ENCODE measurements at places on chromosomes 16 and 17.

DNA sequence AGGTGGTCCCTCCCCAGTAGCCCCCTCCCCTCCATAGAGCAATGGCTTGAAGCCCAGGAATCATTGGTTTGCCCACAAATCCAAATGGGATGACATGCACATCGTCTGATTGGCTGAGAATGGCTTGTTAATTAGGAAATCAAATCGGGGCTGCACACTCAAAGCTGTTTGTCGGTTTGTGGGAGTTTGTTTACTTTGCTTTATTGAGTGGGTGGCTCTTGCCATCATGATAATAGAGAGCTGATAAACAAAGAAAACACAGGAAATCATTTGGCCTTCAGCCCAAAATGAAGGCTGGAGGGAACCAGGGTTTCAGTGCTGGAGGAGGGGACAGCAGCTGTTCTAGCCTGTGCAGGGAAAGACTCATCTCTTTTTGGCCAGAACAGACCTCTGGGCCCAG lies 316.3 kb downstream of the CBLN1 start:
- no peak for DNase-seq

DNA sequence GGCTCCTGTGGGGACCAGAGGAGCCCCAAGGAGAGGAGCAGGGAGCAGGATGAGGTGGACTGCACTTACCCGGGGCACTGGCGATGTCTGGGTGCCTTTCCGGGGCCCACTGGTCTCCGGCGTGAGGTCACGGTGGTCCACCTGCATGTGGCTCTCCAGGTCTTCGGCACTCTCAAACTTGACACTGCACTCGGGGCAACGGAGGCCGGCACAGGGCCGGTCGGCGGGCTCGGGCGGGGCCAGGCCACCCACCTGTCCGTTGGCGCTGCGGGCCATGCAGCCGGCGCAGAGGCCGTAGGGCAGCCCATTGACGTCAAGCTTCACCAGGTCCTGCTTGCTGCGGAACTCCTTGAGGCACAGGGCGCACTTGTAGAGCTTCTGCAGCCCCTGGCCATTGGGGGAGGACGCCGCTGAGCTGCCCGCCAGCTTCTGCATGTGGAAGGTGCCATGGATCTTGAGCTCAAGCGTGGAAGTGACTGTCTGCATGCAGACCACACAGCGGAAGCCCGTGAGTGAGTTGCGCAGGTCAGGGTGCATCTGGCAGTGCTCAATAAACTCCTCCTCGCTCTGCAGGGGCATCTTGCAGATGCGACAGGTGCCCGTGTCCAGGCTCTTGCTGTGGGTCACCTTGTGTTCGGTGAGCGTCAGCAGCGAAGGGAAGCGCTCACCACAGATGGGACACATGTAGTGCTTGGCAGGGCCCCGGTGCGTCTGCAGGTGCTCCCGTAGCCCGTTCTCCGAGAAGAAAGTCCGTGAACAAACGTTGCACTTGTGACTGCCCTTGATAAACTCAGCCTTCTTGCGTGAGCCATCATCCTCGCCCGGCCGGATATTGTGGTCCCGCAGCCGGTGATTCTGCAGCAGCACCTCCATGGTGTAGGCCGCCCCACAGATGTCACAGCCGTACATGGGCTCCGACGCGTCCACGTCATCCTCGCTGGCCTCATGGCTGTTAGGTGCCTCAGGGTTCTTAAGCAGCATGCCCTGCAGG lies 220.0 kb downstream of the ZNF423 start:
- no peak for DNase-seq

- peak; percentile 30 for DNase-seq
Measured at GRCh38 chr17:79707931-79708891, 22.5 kb upstream of the ENPP7 start.

- DNase-seq: no peak
Measured at GRCh38 chr17:58985971-58986370, 120.7 kb downstream of the TRIM37 start.

GRCh38 chr17:57207396-57207795 lies 48.9 kb upstream of the MSI2 start:
- no peak for DNase-seq

DNA sequence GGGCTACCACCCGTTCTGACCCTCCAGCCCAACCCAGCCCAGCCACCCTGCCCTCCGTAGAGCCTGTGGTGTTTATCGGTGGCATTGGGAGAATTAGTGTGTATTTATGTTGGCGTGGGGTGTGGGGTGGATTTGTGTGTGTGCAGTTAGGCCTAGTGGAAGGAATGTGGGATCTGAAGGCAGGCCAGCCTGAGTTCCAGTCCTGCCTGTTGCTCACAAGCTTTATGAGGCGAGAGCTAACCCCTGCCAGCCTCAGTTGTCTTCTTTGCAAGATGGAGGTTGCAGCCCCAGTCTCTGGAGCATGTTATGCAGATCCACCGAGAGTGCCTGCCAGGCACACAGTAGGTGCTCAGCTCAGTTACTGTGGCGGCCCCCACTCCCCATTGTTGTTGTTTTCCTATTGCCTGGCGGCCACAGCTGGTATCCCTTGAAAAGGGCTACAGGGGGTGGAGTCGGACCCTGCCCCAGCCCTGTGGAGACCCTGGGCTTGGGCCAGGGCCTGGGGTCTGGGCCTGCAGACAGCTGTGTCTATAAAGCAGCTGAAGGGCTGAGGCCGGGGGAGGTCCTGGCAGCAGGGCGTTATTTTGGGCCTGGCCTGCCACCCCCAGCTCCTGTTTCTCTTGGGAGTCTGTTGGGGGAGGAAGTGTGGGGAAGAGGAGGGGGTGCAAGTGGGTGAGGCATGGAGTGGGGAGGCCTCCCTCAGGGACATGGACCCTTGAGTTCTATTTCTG lies 5.1 kb downstream of the ERBB2 start:
- DNase-seq: no peak

- DNase-seq: no peak
Measured at GRCh38 chr16:90023078-90023447, 3.8 kb upstream of the DBNDD1 start.

- DNase-seq: no peak
Measured at GRCh38 chr17:62780951-62781350, 27.2 kb downstream of the MARCHF10 start.

GRCh38 chr17:17091276-17091675 lies 49.0 kb downstream of the MPRIP start:
- no peak for DNase-seq

DNA sequence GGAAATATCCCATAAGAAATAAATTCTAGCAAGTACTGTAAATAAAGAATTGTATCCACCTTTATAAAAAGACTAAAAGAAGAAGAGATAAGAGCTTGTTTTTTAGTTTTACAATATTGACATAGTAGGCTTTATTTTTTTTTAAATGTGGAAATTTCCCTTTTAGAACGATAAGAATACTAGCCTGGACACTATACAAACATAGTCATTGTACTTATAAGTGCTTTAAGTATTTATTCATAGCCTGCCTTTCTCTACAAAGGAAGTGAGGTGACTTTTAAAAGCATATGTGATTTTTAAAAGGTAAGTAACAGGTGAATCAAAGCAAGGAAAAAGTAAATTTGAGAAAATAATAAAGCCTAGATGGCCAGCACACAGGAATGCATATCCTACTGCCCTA lies 17.7 kb downstream of the TOX3 start:
- no peak for DNase-seq

DNA sequence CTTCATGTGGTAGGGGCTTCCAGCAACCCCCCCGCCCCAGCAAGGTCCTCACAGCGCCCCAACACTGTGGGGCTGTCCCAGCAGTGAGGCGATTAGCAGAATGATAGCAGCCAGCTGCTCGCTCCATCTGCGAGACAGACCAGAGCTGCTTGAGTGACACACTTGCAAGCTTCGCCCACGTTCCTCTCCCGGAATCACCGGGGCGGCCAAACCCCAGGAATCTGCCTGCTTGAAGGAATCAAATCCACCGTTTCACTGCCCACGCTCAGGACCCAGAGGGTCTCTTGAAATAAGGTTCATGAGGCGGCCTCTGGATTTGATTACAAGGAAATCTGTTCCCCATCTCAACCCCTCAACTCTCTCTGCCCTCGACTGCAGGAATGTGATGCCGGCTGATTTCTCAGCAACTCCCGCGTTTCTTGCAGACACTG lies 356.0 kb downstream of the C16orf95 start:
- no peak for DNase-seq

DNA sequence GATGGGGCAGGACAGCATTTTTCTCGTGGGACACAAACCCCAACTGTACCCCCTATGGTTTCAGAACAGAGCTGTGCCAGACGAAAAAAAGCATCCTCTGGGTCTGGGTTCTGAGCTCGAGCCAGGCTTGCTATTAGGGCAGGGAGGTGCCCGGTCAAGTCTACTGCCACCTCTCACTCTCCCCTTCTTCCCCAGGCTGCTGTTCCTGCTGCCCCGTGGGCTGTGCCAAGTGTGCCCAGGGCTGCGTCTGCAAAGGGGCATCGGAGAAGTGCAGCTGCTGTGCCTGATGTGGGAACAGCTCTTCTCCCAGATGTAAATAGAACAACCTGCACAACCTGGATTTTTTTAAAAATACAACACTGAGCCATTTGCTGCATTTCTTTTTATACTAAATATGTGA lies 1.1 kb downstream of the MT1E start:
- DNase-seq: no peak

DNA sequence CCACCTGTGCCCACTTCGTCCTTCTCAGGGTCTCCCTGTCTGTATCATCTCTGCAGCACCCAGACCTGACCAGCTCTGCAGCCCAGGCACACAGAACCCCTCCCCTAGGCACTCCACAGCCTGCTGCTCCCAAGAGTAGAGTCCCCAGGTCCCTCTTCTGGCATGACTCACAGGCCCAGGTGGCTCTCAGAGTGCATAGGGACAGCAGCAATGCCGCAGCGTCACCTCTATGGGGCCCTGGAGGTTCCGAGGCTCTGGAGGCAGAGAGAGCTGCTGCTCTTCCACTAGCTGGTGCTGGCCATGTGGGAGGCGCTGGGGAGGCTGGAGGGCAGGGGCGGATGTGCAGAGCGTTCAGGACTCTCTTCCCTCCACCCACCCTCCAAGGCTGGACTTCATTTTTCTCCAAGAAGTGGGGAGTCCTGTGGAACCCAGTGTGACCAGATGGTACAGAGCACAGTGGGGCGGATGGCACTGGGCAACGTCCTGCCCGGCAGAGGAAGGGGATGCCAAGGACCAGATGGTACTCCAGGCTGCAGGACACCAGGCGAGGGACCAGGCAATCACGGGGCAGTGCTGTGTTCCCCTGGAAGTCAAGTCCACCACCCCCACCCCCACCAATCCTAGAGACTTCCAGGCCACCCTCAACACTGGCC lies 151.7 kb downstream of the RBFOX3 start:
- DNase-seq: no peak

DNA sequence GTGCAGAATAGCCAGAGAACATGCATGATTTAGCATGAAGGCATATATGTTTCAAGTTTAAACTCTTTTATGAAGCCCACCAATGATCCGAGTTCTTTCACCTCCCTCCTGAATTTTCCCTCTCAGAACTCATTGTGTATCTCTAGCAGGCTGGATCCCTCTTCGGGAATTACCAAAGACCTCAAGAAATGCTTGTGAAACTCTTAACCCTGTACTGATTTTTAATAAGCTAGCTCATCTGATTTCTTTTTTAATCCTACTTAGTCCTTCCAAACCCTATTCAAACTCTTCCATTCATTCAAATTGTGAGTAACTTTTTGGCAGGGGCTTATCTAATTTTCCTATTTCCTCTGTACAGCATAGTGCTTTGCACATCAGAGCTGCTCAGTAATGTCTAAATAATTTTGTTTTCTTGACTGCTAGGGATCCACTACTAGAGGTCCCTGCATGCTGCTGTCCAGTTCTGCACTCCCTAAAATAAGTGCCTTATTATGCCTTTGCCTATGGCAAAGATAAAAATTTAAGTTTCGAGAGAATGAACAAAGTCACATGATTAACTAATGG lies 723.8 kb downstream of the CDH11 start:
- DNase-seq: no peak

DNA sequence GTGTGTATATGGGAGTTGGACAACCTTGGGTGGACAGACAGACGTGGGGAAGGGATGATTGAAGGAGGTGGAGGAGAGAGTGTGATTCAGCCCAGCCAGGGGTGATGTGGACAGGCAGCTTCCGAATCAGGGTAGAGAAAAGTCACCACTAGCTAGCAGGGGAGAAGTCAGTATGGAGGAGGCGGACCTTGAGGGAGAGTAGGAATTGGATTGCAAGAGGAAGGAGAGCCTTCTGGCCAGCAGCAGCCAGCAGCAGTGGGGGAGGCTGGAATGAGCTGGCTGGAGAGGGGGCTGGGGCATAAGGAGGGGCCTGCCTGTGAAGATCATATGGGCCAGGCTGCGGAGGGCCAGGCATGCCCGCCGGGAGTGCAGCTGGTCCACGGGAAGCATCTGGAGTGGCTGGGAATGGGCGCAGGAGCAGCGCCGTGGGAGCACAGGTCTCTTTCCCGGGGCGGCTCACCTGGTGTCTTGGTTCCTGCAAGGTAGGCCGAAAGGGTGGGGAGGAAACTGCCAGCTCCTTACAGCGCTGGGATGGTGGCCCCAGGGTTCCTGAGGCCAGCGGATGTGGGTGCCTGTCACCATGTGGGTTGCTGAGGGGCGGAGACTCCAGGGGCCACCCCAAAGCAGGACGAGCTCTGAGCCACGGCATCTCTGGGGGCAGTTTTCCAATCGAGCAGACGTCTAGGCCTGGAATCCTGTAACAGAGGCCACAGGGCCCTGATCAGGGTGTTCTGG lies 235.3 kb downstream of the SEC14L1 start:
- DNase-seq: peak; percentile 70

GRCh38 chr17:35748341-35748841 lies 4.6 kb downstream of the GAS2L2 start:
- DNase-seq: no peak

GRCh38 chr16:22297871-22298733 lies 893 bp downstream of the POLR3E start:
- DNase-seq: peak; percentile 47

- DNase-seq: no peak
Measured at GRCh38 chr17:73785496-73785895, 141.3 kb upstream of the SDK2 start.

All from stimulated activated CD8-positive, alpha-beta memory T cell treated with anti-CD3 and anti-CD28 coated beads, Interleukin-2, amount 100 ng/mL, for 48 hours (primary cell).